H9 (cell line): ENCODE measurements at places on chromosomes 4 and X.

DNA sequence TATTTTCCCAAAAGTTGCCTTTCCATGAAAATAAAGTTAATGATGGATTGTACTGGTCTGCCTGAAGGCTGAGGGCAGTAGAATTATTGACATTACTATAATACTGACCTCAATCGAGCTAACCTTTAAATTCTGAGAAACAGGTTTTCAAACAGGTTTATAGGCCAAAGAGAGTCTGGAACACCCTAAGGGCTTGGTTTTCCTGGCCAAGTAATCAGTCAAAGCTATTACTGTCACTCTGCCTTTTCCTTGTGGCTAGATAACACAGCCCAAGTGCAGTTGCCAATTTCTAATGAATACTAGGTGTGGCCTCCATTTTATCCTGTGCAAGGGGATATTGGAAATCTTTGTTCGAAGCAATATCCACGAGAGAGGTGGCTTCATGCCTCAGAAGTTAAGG lies 75.2 kb downstream of the INTS12 start:
- no peak for DNase-seq

GRCh38 chr4:189305500-189305899 lies 635.2 kb upstream of the FRG1 start:
- DNase-seq, result no peak

- no peak for DNase-seq
These were observed 115.1 kb downstream of the NDST4 start for GRCh38 chr4:114998316-114998715.

GRCh38 chr4:107572281-107572680 lies 147.8 kb downstream of the PAPSS1 start:
- no peak for DNase-seq

- no peak for DNase-seq
These were observed at the start of gene CXorf65 for GRCh38 chrX:71106427-71106826. CXorf65 (minus strand) TSS chrX:71106740; CDS start chrX:71106556, 184 bp downstream.

- DNase-seq, result peak; percentile 18
These were observed 13.6 kb downstream of the RNF212 start for GRCh38 chr4:1099684-1100335.

GRCh38 chrX:13339607-13340006 lies 19.8 kb upstream of the ATXN3L start:
- no peak for DNase-seq

- DNase-seq, result no peak
These were observed 38.4 kb downstream of the FAM193A start for GRCh38 chr4:2574863-2575262.

- no peak for DNase-seq
These were observed 5.3 kb upstream of the SUPT20HL1 start for GRCh38 chrX:24355095-24355494.

- no peak for DNase-seq
These were observed 1.6 kb upstream of the GIMD1 start for GRCh38 chr4:106370214-106370613.

GRCh38 chr4:100208459-100208858 lies 18.2 kb upstream of the DDIT4L start:
- no peak for DNase-seq

GRCh38 chr4:77582711-77583110 lies 22.9 kb upstream of the CXCL13 start:
- DNase-seq, result no peak

GRCh38 chrX:113384628-113385027 lies 544.0 kb upstream of the AMOT start:
- DNase-seq, result no peak

DNA sequence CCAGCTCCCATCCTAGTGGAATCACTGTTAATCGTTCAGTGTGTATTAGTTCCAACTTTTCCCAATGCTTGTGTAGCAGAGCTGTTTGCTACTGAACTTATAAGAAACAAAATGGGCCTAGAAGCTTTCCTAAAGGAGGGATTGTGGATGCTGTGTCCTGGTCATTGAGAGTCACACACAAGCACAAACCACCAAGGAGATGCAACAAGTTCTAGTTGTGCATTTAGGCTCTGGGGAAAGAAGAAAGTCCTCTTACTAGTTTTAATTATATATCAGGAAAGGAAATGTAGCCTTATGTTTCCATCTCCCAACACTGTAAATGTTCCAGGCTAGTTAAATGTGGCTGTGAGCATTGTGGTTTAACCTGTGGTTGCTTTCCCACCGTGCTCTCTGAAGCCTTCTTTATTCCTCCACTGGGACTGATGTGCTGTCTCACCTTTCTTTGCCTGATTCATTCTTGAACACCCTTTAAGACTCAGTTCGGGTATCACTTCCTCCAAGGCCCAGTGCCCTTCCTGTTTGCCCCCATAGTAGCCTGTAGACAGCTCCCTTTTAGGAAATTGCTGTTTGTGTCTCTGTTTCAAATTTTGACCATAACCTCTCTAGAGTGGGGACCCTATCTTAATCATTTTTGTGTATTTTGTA lies 34.3 kb downstream of the ATP10D start:
- DNase-seq, result no peak

GRCh38 chr4:129903861-129904260 lies 807.9 kb downstream of the C4orf33 start:
- DNase-seq, result no peak

DNA sequence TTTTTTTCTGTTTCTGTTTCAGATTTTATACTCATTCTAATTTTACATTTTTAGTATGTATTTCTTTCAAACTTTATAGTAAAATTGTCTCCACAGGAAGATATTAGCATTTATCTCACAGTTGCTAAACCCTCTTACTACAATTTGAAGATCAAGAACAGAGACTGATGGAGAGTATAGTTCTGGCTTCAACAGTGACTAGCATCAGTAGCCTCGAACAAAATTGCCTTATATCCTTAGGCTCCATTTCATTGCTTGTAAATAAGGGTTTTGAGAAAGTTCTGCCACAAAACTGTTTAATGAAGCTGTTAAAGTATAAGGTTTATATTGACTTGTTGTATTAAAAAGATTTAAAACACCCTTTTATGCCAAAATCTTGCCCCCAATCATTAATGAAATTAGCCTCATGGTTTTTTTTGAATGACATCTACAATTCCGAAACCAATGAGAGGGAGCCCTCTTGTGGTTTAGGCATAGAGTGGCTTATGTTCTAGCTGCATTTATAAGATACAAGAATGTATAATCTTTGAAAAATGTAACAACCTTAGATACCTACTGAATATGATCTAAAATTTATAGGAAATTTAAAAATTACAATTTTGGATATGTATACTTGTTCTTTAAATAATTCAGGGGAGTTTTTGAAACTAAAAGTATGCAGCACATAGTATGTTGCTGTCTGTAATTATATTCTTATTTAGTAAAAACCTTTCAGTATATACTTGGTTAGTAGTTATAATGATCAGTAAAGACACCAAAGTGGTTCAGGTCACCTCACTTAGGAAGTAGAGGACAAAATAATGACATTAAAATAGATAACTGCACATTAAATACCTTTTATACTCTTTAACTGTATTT lies 109.8 kb upstream of the HPGD start:
- no peak for DNase-seq

GRCh38 chr4:8294775-8295174 lies 25.2 kb downstream of the HTRA3 start:
- DNase-seq, result no peak

- DNase-seq, result no peak
These were observed 164.4 kb upstream of the FTHL17 start for GRCh38 chrX:31236231-31236630.

- DNase-seq, result no peak
These were observed 150.5 kb upstream of the SPRY1 start for GRCh38 chr4:123246085-123246484.

- DNase-seq, result no peak
These were observed 2144.6 kb upstream of the TENM3 start for GRCh38 chr4:180098586-180098985.

GRCh38 chr4:8915201-8916200 lies 43.9 kb upstream of the HMX1 start:
- DNase-seq, result no peak

DNA sequence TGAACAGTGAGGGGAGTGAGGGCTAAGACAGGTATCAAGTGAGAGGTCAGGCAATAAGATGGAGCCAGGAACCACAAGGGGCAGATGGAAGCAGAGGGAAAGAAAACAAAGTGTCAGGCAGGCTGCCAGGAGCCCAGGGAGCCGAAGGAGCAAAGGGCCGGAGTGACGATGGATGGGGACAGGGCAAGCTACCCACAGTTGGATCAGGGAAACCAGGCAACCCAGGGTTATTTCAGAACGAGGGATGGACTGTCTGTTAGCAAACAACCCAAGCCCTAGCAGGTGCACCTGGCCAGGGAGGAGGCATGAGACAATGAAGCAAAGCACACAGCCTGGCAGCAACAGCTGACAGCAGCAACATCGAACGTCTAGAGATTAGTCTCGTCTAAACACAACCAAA lies 39.2 kb downstream of the SEL1L3 start:
- DNase-seq, result no peak

GRCh38 chr4:127416115-127416514 lies 216.6 kb upstream of the INTU start:
- no peak for DNase-seq

DNA sequence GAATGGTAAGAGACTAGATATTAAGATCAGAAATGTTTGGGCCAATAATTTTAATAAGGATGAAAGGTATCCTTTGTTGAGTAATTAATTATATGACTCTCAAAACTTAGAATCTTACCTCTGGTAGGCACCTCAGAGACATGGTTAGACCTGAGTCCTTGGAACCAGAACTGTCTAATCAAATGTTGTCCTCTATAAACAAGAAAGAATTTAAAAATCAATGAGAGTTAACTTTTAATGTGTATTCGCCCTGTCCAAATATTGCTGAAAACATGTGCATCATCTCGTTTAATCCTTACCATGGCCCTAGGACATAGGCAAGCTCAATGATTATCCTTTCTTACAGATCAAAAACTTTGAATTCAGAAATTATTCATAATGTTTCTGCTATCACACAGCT lies 24.0 kb upstream of the NUDT11 start:
- DNase-seq, result no peak

GRCh38 chr4:3701736-3702560 lies 64.2 kb upstream of the ADRA2C start:
- no peak for DNase-seq

DNA sequence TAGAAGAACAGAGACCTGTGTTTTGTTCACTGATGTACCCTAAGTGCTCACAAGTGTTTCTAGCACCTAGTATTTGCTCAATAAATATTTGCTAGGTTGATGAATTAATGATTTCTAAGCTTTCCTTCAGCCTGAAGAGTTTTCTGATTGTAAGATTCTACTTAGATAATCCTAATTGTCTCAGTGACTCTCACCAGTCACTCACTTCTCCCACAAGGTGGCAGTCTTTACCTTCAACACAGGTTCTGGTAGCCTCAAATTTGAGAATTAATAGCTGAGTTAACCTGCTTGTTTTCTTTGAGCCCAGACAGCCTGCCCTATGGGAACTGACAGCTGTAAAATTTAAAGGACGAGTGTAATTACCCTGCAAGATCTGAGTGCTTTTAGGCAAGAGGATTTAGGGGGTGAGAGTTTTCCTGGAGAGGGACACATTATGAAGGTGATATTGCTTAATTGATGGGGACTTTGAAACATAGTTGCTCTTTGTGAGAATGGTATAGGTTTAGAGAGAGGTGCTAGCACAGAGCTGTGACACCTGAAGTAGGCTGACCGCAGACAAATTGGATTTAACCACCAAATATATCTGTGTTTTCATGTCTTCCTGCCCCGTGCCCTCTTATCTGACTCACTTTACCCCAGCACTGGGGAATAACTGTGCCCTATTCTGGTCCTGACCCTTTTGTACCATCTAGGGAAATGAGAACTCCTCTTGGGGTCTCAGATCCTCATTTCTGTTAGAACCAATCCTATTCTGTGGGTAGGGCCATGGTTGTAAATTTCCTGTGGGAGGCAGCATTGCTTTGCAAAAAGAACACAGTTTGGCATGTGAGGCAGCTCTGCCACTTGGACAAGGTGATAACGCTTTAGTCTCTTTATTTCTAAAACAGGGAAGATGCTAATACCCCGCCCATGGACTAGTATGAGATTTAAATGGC lies 27.7 kb downstream of the CD38 start:
- DNase-seq, result peak; percentile 46

- no peak for DNase-seq
These were observed 44.8 kb downstream of the SMARCA5 start for GRCh38 chr4:143558286-143558685.

DNA sequence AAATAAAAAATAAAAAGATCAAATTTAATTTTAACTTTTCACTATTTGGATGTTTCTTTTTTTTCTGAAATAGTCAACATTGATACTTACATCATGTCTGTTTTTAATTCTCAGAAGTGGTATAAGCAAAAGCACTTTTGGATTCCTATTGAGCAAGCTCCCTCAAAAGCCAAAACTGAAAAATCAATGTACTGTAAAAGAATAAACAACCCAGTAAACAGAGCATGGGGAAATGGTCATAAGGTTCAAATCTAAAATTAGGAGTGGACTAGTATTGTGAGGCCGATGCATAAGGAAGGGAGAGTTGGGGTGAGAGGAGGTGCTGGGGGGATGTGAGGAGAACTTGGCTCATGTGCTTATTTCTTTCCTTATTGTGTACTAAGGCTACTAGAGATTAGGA lies 37.9 kb downstream of the NUDT6 start:
- no peak for DNase-seq

DNA sequence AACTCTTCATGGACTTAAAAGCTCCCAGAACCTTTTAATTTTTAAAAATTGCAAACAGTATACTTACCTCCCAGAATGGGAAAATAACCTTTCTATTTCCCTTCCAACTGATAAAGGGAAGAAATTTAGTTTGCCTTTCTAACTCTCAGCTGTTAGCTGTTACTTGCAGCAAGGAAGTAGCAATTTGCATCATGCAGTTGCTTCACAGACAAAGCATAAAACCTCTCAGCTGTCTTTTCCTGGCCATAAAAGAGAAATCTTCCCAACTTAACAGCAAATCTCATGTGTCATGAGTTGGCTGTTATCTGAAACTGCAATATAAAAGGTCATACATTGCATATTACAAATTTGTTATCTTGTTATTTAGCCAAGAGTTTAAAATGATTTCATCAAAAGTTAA lies 18.4 kb downstream of the C4orf17 start:
- no peak for DNase-seq

DNA sequence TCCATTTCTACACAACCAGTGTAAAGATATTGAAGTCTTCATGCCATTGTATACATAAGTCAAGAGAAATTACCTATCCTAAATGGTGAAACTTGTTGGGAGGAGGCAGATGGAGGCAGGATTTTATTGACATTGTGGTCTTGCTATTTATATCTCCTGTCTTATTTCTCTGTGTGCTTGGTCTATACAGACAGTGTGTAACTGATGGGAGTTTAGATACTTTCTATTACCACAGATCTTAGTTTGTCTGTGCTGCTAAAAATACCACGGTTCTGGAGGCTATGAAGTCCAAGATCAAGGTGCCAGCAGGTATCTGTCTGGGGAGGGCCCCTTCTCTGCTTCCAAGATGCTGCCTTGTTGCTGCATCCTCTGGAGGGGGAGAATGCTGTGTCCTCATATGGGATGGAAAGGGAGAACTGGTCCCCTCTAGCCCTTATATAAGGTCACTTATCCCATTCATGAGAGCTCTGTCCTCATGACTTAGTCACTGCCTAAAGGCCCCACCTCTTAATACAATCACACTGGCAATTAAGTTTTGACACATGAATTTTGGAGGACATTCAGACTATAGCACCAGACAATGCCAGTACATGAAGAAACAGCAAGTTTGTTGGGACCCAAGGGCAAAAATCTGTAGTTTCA lies 62.4 kb downstream of the SYNPO2 start:
- no peak for DNase-seq

GRCh38 chr4:102632241-102633065 lies 128.3 kb downstream of the MANBA start:
- no peak for DNase-seq

- DNase-seq, result no peak
These were observed 219.5 kb downstream of the HS6ST2 start for GRCh38 chrX:132738951-132739350.
